ENCODE measurements at places on chromosomes 6 and 20.

DNA sequence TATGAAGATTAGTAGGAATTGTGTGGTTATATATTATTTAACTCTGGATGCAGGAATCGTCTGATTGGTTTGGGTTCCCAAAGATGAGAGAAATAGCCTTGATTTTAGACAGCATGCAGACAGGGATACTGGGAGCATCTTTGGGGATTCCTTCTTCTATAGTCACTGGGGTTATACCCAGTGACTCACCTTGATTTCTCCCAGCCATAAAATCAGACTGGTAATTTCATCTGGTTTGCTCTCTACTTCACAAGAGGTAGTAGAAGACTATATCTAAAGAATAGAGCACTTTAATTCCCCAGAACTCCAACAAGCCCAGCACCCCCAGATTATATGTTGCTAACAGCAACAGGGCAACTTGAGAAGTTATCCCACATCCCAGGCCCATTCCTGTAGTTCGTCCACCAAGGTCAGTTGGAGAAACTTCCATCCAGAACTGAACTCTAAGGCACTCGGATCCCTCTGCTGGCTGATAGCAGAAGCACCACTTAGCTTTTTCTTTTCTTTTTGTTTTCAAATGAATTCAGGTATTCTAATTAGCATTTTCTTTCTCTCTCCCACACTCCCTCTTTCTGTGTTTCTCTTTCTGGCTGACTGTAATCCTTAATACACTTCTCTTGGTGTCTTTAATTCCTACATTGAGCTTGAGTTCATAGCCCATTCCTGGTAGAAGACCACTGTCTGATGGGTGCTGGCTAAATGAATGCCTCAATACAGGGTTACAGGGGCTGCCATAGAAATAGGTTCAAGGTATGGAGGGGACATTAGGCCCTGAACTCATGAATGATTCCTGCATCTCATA, 20.4 kb upstream of the EFHC1 start:
- DNase-seq = peak; percentile 52

DNA sequence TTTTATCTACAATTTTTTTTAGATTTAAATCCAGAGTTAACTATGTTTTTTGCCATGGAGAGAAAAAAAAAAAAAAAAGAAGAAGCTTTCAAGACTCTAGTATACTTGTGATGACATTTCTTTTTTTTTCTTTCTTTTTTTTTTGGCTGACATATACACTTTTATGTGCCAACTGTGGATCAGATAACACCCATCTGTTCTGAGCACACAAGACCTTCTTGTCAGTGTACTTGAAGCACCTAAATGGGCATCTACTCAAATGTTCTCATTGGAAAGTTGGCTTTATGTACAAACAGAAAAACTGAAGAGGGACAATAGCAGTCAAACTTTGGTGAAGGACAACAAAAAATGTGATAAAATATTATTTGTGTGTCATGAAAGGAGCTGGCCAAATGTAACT, 904.5 kb downstream of the GRIK2 start:
- DNase-seq = no peak

- DNase-seq = peak; percentile 43
Observed at GRCh38 chr6:1390133-1390945, 963 bp downstream of the FOXF2 start.

GRCh38 chr20:21450572-21450971, 53.2 kb upstream of the NKX2-4 start:
- DNase-seq = no peak

- DNase-seq = no peak
Observed at GRCh38 chr6:168278904-168279303, 40.7 kb downstream of the DACT2 start.

DNA sequence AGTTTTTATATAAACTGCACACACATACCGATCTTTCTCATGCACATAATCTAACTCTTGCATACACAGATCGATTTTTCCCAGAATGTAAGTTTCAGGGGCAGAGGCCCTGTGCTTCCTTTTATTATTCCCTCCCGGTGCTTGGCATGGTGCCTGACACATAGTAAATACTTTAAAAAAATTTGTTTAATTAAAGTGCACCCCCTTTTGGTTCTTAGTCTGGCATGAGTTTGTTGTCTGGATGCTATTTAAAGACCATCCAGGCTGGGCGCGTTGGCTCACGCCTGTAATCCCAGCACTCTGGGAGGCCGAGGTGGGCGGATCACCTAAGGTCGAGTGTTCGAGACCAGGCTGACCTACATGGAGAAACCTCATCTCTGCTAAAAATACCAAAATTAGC, 5.4 kb upstream of the DEK start:
- DNase-seq = no peak

- no peak for DNase-seq
Observed at GRCh38 chr6:126812651-126813050, 305.8 kb upstream of the RSPO3 start.

DNA sequence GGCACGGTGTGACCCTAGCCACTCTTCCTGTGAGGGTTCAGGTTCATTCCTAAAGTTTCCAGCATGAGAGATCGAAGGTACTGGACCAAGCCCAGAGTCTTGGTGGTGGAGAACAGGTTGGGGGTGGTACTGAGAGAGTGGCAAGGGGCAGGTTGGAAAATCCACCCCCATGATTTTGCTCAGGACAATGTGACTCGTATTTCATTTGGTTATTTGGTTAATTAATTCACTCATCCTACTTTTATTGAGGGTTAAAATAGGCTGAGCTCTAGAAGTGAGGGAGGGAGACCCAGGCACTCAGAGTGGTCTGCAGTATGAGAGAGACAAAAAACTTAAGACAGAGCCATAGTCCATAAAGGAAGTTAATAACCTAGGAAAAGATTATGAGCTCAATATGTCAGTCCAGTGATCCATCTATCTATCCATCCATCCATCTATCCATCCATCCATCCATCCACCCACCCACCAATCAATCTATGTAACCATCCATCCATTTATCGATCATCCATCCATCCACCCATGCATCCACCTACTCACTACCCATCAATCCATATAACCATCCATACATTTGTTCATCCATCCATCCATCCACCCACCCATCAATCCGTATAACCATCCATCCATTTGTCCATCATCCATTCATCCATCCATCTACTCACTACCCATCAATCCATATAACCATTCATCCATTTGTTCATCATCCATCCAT, 6.7 kb upstream of the BPIFB6 start:
- no peak for DNase-seq

DNA sequence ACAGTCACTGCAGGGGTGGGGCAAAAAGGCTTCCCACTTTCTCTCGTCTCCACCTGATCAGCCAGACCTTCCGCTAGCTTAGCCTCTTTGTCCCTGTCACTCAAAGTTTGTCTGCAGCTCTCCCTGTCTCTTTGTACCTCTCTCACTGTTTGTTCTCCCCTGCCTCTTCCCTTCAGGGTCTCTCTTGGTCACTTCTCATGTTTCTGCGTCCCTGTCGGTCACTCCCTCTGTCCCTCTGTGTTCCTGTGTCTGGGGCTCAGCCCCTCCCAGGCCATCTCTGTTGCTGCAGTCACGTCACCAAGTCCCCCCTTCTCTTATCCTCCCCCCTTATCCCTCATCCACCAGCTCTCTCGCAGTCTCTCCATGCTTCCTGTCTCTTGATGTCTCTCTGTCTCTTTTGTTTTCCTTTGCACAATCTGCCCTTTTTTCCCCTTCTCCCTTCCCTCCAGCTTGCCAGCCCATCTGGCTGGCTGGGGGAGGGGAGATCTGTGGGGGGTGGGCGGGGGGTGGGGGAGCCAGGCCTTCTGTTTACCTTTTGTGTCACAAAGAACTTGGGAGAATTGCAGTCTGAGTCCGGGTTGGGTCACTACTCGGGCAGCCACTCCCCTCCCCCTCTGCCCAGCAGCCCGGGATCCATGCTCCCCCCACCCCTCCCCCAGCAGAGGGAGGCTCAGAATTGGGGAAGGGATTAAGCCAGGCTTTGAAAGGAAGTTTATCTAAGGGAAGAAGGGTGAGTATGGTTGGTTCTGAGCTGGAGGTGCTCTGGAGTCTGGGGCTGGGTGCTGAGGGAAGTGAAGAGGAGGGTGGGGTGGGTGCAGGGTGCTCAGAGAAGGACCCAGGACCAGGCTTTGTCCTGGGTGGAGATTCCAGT, 32.3 kb downstream of the FOXP4 start:
- no peak for DNase-seq

GRCh38 chr6:47375426-47375825, 65.7 kb upstream of the TNFRSF21 start:
- DNase-seq = peak; percentile 41

- peak; percentile 35 for DNase-seq
Observed at GRCh38 chr6:53446151-53446550, 97.4 kb upstream of the ELOVL5 start.

GRCh38 chr6:21589352-21590345, 3.9 kb upstream of the SOX4 start:
- DNase-seq = peak; percentile 66

- peak; percentile 51 for DNase-seq
Observed at GRCh38 chr20:51400051-51400926, 142.2 kb downstream of the NFATC2 start.

DNA sequence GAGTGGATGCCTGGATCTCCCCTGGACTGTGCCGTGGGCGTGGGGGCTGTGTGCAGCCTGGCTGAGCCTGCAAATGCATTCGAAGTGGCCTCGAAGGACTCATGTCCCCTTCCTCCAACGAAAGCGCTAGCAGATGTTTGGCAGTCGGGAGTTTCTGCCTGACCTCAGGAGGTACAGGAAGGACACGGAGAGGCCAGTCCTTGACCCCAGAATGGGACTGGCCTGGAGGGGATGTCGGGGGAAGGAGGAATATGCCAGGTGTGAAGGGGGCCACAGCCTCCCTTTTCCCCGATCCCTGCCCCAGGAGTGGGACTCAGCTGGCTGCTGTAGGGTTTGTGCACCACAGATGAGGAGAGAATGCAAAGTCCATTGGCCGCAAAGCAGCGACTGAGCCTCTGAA, 45.6 kb downstream of the APCDD1L start:
- DNase-seq = no peak

GRCh38 chr6:15176816-15177370, 69.0 kb upstream of the JARID2 start:
- no peak for DNase-seq

- no peak for DNase-seq
Observed at GRCh38 chr6:69232496-69232895, 564.3 kb downstream of the LMBRD1 start.

DNA sequence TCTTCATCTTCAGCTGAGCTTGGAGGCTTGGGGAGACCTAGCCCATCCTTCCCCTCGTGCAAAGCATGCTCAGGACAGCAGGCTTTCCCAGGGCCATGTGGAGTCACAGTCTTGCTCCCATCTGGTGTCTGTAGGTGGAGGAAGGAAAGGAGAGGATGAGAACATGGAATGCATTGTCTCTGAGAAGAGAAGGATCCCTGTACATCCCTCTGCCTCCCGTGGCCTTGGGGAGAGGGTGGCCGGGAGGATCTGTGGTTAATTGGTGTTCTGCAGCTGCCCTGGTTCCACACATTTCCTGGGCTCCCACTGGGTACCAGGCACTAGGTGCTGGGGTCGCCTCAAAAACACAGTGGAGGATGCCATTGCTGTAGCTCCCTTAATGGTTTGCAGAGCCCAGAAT, 134.5 kb downstream of the PHACTR3 start:
- DNase-seq = no peak

GRCh38 chr6:155143029-155143577, 120.7 kb upstream of the CLDN20 start:
- DNase-seq = no peak

GRCh38 chr6:25660512-25660911, 8.5 kb downstream of the SCGN start:
- no peak for DNase-seq

DNA sequence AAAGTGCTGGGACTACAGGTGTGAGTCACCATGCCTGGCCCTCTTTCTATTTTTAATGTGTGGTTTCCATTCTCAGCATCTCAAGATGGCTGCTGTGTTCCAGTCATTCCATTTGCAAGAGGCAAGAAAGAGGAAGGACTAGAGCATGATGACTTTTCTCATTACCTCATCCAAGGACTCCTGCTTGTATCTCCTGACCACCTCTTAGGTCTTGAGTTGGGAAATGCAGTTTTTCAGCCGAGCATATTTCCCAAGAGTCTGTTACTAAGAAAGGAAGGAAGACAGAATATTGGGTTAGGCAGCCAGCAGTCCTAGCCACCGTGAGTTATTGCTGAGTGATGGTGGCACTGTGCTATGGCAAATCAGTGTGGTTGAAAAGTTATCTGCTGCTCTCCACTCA, 108.4 kb upstream of the INSM1 start:
- peak; percentile 100 for DNase-seq

- DNase-seq = no peak
Observed at GRCh38 chr20:19945732-19946670, 71.2 kb upstream of the NAA20 start.

DNA sequence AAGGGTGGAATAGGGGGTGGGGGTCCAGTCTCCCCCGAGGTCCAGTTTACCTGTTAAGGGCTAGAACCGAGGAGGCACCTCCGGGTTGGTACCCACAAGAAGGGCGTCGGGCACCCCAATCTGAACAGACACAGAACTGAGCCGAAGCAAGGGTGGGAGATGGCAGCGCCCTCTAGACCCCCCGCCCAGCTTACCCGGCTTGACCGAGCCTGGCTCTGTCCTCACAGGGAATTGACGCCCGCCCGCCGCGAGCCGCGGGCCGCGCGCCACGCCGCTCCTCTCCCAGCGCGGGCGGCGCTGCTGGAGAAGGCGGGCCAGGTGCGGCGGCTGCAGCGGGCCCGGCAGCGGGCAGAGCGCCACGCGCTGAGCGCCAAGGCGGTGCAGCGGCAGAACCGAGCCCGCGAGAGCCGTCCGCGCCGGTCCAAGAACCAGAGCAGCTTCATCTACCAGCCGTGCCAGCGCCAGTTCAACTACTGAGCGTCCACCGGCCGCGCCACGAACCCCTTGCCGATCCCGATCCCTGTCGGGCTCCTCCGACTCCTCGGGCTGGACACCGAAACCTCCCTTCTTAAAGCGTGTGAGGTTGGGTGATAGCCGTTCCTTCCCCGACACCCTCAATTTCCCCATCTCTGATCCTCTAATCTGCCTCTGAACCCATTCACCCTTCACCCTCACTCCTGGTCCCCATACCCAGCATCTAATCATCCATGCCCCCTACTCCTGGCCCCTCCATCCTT, 5.9 kb downstream of the TP53INP2 start:
- peak; percentile 47 for DNase-seq

GRCh38 chr6:157479464-157480303, 98.7 kb downstream of the ZDHHC14 start:
- no peak for DNase-seq

- DNase-seq = no peak
Observed at GRCh38 chr6:12927746-12928145, 211.2 kb downstream of the PHACTR1 start.

GRCh38 chr6:31081872-31082271, 30.5 kb downstream of the C6orf15 start:
- DNase-seq = no peak
